ENCODE measurements at places on chromosomes 7 and 10.

DNA sequence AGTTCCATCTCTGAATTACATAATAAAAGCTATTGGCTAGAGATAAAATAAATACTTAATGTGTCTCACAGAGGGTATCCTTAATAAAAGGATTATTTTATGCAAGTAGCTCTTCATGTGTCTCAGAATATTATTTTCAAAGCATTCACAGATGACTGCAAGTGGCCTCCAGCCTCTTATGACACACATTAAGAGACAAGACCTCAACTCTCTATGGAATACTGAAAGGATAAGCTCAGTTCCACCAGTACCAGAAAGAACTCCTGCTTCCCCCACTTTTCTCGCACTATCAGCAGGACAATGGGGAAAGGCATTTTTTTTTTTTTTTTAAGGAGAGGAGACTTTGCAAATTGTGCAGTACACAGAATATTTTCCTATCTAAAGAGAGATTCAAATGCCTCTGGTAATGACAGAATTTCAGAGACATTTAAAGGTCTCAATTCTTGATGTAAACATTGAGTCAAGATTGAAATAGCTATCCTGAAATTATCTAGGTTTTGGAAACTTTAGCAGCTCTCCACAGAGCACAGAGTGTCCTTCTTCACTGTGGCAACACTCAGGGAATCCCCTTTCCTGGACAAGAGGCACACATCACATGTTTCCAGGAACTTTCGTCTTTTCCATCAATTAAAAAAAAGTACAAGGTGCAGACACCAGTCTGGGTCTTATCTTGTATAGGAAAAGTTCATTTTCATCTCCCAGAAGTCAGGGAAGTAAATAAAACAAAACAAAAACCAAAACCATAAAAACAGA, 122.0 kb upstream of the ANK3 start:
- DNase-seq, result no peak

GRCh38 chr10:93757801-93758507, at the start of gene LGI1:
LGI1 (plus strand) TSS chr10:93757936; CDS start chr10:93758145, 209 bp downstream.
- no peak for DNase-seq

DNA sequence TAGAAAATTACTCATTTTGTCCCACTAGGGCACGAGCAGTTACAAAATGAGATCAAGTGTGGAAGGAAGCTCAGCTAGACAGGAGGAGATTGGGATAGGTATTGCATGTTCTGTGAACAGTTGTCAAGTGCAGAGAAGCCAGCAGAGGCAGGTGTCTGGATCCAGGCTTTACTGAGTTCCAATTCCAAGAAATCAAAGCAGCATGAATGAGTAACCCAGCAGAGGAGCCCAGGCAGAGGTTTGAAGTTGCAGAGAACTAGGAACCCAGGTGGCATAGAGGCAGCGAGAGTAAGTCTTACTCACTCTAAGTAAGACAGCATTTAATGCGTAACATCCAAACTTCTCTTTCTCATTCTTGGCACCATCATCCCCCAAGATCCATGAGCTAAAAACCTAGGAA, 11.8 kb downstream of the MRC1 start:
- DNase-seq, result no peak

DNA sequence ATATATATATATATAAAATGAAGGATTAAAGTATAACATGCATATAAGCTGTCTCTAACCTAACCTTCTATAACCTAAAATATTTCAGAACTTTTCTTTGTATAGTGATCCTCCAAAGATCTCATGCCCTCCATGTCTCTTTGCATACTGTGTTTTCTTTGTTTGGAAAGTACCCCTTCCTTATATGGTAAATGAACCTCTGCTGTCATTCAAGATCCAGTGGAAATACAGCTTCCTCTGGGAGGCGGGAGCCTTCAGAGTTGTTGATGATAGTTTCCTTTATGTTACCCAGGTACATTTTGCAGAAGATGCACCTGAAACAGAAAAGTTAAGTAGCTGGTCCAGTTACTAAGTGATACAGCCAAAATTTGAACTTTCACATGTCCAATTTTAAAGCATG, 233.3 kb upstream of the FOXP2 start:
- no peak for DNase-seq

DNA sequence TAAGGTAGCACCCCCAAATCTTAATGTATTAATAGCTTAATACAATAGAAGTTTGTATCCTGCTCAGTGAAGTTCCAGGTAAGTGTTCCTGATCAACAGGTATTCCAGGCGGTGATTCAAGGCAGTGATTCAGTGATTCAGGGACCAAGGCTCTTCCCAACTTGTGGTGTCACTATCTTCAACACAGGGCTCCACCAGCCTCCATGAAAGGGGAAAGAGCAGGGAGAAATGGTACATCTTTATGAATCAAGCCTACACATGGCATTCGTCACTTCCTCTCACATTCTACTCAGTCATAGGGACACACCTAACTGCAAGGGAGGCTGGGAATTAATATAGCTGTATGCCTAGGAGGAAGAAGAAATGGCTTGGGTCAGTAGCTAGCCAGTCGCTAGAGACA, 5.1 kb downstream of the GOLGA7B start:
- DNase-seq, result no peak

- peak; percentile 50 for DNase-seq
Measured at GRCh38 chr10:76303682-76304316, 872.4 kb downstream of the LRMDA start.

DNA sequence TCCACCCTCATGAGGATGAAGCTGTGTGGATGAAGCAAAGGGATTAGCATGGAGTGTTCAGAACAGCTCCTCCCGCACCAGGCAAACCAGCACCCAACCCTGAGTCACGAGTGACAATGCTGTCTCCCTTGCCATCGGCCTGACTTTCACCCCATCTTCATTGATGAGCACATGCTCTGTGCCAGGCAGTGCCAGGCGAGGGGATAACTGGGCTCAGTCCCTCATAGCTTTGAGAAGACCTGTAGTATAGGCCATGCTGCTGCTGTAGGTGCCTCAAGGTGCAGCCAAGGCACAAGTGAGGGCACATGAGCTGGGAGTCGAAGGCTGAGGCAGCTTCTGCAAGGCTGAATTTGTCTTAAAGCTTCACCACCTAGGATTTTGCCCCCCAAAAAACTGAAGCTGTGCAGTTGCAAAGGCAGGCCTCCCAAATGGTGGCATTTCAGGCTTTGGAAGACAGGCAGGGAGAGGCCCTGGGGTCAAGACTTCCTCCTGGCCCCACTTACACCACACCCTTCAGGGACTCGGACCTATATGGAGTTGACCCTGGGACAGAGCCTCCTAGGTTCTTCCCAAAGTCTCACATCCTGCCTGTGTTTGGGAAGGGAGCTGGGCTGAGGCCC, 54.2 kb upstream of the GDF10 start:
- DNase-seq, result no peak

- DNase-seq, result no peak
Measured at GRCh38 chr10:33661580-33662336, 327.3 kb upstream of the NRP1 start.

- DNase-seq, result no peak
Measured at GRCh38 chr10:62278441-62278910, 9.8 kb upstream of the RTKN2 start.

GRCh38 chr7:117188376-117188775, 134.5 kb downstream of the WNT2 start:
- no peak for DNase-seq

DNA sequence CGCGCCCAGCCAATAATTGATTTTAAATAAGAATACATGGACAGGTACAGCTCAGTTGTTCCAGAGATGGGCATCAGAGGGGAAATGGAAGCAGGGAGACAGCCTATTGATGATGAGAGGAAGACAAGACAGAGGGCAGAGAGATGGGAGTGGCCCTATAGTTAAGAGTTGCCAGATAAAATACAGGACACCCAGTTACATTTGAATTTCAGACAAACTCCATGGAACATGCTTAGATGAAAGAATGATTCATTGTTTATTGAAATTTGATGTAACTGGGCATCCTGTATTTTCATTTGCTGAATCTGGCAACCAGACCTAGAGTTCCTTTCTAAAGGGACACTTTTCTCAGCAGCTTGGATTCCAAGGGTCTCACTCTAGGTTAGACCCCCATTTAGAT, 341.1 kb downstream of the FRMD4A start:
- DNase-seq, result no peak

DNA sequence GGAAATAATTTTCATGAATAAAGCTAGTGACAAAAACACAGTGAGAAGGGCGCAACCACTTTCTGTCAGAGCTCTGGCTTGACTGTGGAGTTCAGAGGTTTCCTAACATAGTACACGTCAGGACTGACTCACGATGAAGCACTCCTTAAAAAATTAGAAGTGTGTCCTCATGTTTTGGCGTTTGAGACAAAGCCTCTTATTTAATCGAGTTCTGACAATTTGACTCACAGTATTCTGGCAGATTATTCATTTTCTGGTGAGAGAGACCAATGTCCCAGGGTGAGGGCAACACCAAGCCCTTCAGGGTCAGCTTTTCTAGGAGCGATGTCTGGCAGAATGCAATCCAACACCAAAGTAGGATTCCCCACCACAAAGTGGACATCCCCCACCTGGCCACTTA, 108.7 kb downstream of the DIP2C start:
- DNase-seq, result no peak

DNA sequence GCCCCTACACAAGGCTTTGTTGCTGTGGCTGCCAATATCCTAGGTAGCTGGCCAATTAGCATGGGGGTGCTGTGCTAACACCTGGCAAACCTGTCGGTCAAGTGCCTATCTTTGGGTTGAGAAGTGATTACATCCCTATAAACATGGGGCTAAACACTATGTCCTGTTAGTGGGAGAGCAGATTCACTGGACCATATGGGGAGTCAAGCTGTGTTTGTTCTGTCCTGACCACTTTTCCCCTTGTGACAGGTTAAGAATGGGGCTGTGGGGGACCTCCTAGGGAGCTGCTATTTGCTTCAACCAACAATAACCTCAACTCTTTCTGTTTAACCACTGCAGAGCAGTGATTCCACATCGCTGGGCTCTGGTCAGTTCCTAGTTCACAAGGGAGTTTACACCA, 151.5 kb upstream of the AOAH start:
- no peak for DNase-seq

DNA sequence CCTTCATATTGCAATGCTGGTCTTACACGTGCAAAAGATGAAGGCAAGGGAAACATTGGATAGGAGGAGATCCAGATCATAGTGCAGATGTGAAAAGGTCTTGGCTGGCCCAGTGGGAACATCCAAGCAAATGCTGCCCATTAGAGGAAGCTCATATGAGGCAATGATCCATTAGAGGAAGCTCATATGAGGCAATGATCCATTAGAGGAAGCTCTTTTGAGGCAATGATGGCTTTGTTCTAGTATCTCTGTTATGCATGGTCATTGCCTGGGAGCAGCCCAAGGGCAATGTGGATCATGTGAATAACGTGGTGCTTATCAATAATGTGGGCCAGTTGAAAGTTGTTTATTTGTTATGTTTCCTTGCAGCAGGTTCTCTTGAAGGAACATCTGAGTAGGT, 37.8 kb downstream of the STEAP4 start:
- no peak for DNase-seq

- DNase-seq, result peak; percentile 19
Measured at GRCh38 chr10:77456414-77456813, 181.2 kb downstream of the KCNMA1 start.

DNA sequence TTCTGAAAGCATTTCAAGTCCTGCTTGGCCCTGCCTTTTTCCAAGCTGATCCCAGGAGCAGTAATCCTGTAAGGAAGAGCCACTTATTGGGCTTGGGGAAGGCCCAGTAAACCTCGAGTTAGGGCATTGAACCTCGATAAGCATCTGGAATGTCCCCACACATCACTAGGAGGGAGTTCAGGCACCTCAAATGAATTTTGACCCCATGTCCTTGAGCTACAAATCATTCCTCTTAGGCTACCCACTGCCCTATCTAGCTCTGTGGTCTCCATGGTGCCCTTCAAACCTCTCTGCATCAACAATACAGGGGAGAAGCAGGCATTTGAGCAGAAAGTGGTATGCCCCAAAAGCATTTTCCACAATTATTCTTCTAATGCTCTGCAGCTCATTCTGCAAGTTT, 33.7 kb downstream of the ZNF503 start:
- DNase-seq, result no peak

DNA sequence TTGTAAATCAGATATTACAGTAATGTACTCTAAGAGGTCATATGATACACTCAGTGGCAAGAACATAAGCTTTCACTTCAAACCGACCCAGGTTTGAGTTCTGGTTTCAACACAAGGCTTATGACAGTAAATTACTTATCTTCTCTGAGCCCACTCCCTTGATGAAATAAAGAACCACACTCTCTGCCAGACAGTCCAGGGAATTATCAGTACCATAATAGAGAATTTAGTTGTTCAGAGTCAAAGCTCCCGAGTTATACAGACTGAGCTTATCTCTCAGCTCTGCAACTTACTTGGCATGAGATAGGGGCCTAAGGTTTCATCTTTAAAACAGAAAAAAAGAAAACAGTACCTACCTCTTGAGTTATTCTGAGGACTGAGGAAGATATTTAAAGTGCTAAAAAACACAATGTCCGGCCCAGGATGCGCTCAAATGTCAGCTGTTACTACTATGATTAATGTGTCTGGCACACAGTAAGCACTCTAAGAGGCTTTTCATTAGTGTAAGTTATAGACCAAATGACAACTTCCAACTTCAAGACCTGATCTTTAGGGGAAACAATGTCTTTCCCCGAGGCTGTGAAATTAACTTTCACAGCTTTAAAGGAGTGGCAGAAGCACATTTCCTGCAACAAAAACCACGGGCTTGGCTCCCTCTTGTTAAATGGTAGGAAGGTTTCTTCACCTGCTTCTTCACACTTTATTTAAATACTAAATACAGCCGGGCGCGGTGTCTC, 38.1 kb downstream of the UBE2H start:
- DNase-seq, result no peak
